Stimulated activated CD4-positive, alpha-beta T cell treated with anti-CD3 and anti-CD28 coated beads, Interleukin-4, amount 100 ng/mL, for 1 hour (primary cell): ENCODE measurements at places on chromosomes 1 and 21.

DNA sequence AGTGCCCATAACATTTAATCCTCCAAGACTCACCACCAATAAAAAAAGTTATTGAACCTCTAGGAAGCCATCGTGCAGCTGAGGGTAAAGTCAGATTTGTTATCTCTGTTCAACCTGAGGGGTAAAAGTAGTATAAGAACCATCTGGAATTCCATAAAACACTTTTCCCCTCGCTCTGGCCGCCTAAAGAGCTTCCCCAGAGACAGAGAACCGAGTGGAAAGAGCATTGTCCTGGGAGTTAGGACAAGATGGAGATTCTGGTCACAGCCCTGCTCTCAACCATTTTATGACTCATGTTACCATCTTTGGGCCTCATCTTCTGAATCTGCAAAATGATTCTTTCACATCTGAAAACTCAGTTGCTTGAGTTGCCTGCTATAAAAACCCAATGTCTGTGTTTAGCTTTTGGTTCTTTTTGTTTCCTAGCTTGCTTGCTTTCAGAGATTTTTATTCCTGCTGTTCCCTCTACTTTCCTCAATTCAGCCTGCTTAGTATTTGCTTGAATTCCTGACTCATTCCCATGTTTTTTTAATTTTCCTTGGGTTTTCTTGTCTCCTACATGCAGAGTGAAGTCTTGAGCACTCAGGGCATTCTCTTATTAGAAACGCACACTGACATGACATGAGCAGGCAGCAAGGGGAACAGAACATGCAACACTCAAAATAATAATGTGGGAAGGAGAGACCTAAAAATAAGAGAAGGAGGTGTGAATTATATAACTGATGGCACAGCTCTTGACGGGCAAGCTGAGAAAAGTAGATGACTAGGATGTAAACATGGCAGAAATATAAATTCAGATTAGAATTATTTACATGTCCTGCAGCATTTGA lies 1.7 kb downstream of the EPHX4 start:
- DNase-seq: no peak

DNA sequence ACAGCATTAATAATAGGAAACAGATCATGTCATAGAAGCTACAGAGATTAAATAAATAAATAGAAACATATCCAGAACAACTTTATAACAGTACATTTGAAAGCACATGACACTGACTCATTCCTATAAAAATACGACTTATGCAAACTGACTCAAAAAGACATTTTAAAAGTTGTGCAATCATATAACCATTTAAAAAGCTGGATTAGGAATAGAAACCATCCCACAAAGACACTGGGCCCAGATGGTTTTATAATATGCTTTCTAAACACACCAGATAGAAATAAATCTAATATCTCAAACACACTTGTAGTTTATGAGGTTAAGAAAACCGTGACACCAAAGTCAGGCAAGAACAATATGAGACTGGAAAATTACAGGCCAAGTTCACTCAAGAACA lies 47.6 kb downstream of the MATN1 start:
- DNase-seq: no peak

DNA sequence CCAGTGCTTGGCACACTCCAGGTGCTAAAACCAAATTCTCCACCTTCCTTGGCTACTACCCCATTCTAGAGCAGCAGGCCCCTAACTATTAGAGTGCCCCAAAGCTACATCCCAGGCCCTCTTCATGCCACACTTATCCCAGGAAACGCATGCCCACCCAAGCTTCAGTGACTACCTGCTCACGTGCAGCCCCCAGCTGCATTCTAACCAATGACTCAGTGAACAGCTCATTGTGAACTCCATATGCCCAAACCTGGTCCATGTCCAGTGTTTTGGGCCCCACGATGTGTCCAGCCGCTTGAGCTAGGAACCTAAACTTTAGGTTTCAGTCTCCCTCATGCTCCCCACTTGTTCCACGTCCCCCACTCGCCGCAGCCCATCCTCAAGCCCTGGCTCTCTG lies 41.5 kb downstream of the NKAIN1 start:
- no peak for DNase-seq

DNA sequence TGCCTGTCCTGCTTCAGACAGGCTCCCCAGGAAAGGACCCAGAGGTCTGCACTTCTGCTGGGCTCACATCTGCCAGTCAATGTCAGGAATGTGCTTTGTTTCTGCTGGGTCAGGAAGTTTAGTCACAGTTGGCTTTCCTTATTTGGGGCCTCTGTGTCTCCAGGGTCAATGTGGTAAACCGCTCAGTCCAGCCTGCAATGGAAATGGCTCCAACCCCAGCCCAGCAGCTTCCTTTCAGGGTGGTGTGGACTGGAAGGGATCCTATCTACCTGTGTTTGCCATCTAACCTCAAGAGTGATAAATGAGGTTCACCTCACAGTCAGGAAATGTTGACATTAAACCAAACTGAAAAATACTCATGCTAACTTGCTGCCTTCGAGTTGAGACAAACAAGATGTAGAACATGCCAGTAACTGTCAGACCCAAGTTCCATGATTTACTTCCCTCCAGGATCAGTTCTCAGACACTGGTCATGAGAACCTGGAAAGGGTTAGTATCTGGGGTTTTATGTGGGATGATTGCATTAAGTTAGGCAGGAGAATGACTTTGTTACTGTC lies 20.3 kb downstream of the ENO1 start:
- DNase-seq: no peak

GRCh38 chr1:27031235-27032118 lies 18.8 kb upstream of the TENT5B start:
- DNase-seq: no peak

DNA sequence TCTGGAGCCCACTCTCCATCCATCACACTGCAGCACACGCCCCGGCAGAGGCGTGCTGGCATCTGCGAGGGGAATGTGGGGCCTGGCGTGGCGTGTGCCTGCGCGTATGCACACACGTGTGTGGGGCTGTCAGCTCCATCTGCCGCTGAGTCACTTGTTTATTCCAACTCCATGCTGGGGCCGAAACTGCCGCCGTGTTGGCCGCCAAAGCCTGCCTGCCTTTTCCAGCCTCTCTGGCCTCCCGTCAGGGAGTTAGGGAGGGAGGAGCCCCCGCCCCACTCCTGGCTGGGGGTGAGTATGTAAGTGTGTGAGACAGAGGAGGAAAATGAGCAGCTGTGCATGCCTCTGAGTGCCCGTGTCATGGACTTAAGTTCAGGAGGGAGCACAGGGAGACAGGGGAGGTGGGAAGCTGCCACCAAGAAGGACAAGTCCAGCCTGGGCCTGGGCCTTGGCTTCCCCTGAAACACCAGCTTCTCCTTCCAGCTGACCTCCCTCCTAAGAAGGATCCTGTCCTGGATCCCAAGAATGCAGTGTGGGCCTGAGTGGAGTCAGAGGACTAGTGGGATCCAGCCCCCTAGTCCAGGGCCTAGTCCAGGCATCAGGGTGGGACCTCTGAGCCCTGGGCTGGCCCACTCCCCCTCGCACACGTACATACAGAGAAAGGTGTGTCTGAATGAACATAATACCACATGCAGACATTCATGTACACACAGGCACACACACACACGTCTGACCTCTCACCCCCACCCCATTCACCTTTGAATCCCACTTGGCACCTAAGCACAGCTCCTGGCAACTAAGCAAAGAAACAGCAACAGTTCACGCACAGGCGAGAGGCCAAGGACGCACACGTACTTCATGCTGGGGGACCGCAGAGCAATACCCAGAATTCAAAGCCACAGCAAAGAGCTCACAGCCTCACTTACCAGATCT lies 24.7 kb downstream of the MEF2D start:
- no peak for DNase-seq

DNA sequence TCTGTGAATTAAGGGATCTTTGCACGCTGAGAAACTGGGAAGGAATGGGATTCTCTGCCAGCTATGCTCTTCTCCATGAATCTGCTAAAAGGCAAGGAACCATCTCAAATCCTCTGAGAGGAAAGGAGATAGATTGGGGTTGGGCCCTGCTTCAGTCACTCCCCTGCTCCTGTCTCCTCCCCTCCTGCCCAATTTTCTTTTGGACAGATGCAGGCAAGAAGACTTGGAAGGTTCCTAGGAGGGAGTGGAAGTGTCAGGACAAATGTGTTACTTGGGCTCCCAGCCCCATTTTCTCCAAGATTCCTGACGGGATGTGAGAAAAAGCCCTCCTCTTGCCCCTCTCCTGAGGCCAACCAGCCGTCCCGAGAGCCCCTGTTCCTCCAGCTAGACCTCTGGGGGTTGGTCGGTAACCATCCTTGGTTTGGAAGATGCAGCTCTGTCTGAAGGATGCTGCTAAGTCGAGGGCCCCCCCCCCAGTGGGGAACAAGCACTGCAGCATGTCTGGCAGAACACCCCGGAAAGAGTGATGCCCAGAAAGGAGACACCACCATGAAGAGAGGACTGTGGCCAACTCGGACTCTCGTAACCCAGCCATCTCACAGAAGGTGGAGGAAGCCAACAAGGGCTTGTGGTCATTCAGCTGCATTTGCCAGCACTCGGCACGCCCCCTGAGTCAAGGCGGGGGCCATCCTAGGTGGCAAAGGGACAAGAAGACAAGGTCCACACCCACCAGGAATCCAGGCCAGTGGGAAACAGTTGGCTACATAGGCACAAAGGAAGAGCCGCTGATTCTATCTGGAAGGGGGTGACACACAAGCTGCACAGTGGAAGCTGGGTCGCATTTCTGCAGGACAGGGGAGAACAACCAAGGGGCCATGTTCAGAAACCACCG lies 43.7 kb downstream of the CDK18 start:
- DNase-seq: no peak

- DNase-seq: no peak
Observed at GRCh38 chr1:188988589-188988988, 1489.1 kb downstream of the BRINP3 start.

DNA sequence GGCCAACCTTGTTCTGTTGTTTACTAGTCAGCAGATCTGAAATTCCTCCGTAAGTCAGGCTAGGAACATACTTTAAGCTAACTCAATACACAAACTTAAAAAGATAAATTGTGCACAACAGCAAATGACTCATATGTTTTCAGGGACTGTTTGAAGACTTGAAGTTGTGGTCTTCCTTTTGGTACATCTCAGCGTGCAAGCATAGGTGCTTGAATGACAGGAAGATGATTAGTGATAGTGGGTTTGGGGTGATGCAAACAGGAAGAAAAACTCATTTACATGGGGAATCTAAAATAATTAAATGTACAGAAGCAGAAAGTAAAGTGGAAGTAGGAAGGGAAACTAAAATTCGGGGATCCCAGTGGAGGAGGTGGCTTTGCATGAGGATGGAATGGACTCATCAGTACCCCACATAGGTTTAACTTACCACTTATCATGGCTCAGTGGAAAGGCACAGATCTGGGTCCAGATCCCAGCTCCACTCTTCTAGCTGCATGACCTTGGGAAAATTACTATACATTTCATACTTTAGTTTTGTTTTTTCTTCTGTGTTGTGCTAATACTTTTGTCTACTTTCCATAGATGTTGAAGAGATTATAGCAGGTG lies 122.3 kb downstream of the XCL2 start:
- DNase-seq: no peak

- no peak for DNase-seq
Observed at GRCh38 chr1:54297596-54298283, 97.8 kb downstream of the MRPL37 start.

GRCh38 chr21:42413500-42413899 lies 9.8 kb downstream of the UBASH3A start:
- DNase-seq: peak; percentile 58
